ENCODE measurements at places on chromosomes 2 and 18.
A peak's percentile ranks its signal among the peaks of the same experiment; 100 is the strongest.

DNA sequence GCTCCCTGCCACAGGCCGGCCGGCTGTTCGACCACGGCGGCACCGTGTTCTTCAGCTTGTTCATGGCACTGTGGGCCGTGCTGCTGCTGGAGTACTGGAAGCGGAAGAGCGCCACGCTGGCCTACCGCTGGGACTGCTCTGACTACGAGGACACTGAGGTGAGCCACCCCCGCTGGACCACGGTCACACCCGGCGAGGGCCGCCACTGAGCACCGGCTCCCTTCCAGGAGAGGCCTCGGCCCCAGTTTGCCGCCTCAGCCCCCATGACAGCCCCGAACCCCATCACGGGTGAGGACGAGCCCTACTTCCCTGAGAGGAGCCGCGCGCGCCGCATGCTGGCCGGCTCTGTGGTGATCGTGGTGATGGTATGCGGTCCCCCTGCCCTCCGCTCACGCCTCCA lies 20.8 kb downstream of the ANO7 start:
- no peak for DNase-seq

GRCh38 chr2:127624320-127624755 lies 21.6 kb upstream of the GPR17 start:
- DNase-seq, result no peak

- DNase-seq, result no peak
These were observed 6.5 kb upstream of the ZAP70 start for GRCh38 chr2:97706708-97707345.

DNA sequence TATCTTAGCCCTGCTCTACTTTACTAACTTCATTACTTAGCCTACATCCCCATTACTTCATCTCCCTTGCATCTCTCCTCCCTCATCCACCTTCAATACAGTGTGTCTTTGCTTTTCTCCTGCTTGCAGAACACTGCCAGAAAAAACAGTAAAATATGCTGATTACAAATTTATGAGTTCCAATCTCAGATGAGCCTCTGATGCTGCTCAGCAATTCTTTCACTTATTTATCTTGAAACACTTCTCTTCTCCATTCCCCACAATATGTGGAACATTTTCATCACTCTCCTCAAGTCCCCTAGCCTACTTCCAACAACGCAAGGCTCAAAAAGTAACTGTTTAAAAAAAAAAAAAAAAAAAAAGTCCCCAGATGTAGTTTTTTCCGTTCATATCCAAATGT lies 7.1 kb downstream of the VPS54 start:
- DNase-seq, result no peak

- no peak for DNase-seq
These were observed 150.0 kb downstream of the DYSF start for GRCh38 chr2:71603311-71603811.

GRCh38 chr2:120395221-120396012 lies 49.5 kb downstream of the INHBB start:
- no peak for DNase-seq

DNA sequence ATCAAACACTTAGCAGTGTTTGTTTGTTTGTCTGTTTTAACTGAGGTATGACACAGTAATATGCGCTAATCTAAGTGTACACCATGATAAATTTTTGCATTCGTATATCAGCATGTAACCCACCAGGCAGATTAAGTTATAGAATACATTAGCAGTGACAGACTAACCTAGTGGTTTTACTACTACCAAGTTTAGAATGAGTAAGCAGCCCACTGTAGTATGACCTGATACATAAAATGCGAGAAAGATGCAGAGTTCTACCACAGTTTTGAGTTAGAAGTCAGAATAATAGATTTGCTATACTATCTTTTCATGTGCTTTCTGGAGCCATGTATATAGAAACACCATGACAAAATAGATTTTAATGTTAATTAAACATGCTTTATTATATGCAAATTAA lies 19.1 kb upstream of the MAP4K4 start:
- DNase-seq, result no peak

DNA sequence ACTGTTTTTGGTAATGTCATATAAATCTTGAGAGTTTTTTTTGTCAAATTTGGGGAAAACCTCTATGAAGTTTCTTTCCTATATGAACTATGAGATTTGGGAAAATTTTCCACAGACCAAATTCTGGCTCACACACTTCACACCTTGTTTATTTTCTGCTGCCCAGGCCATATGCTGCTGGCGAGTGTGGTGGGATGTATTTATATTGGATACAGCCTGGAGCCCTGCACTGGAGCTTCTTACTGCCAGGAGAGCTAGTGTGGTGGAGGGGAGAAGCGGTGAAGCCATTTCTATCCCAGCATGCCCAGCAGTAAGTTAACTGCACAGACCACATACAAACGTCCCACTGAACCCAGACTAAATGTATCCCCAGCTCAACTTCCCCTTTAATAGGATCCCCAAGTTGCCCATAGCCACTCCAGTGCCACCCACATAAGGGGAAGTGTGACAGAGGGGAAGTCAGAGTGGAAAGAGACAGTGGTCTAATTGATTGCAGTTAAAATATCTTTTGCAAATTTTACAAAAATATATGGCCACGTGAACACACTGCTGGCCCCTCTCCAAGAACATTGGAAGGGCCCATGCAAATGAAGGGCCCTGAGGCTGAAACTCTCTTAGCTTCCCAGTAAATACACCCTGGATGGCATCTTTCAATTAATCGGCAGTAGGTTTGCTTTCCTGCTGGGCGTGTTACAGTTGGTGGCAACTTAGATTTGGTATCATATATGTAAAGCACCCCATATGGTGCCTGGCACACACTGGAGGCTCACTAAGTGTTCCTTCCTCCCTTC lies 146.6 kb upstream of the ITGA6 start:
- peak; percentile 64 for DNase-seq

DNA sequence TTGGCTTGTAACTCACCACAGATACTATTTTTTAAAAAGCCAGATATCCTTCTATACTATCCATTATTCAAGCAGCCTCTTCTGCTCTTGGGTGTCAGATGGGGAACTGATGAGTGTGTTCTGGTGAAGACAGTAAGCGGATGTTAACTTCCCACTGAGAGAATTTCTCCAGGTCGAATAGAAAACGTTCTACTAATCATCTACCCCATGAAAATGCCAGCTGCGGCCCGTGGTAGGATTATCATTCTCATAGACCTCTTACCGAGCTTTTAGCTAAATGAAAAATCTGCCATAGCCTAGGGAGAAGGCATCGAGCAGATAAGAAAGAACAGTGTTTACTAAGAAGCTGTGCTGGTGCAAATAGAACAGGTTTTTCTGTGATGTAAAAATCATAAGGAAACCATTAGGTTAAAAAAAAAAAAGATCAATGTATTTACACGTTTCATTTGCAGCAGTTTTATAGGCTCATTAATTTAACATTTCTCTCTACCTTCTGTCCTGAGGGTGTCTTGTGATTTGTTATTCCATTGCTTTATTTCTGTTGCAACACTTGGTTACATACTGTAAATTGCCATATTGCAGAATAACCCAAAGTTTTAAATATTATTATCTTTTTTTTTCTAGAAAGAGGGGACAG lies 1521.5 kb upstream of the ZEB2 start:
- DNase-seq, result no peak

- no peak for DNase-seq
These were observed 56.2 kb upstream of the RMDN2 start for GRCh38 chr2:37868866-37869265.

DNA sequence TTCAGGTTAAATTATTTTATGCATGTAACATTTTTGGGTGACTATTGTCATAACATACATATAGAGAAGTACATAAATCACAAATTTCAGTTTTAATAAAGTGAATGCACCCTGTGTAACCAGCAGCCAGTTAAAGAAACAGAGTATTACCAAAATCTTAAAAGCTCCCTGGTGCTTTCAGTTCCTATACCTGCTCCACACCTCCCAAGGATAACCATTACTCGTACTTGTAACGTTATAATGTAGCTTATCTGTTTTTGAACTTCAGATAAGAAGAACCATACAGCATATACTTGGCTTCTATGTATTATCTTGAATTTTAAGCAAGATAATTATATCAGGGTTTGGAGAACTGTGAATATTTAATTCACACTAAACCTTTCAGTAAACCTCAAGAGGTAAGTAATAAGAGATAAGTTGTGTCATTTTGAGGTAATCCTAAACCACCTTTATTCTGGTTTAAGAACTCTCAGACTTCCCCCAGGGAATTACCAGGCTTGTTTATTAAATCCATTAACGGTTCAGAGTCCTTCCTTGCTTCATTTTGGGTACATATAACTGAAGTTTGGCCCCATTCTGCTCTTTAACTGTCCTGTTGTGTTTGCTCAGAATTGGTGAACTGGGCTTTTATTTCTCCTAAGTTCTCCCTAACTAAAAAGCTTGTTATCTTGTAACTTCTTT lies 58.6 kb downstream of the LCLAT1 start:
- DNase-seq, result no peak

DNA sequence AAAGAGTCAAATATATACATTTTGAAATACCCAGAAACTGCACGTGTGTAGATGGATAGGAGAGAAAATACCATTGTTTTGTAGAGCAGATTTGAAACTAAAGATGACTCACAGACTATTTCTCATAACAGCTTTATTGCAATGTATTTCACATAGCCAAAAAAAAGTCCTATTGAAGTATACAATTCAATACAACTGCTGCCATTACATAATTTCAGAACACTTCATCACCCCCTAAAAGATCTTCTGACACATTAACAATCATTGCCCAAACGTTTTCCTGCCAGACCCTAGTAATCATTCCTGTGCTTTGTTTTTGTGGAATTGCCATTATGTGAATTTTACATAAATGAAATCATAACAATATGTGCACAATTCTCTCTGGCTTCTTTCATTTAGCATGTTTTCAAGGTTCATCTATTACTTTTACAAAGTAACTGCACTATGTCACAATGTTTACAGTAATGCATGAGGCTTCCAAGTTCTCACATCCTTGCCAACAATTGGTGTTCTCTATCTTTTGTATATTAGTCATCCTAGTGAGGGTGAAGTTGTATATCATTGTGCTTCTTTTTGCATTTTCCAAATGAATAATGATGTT lies 378.6 kb upstream of the CWC22 start:
- DNase-seq, result no peak

DNA sequence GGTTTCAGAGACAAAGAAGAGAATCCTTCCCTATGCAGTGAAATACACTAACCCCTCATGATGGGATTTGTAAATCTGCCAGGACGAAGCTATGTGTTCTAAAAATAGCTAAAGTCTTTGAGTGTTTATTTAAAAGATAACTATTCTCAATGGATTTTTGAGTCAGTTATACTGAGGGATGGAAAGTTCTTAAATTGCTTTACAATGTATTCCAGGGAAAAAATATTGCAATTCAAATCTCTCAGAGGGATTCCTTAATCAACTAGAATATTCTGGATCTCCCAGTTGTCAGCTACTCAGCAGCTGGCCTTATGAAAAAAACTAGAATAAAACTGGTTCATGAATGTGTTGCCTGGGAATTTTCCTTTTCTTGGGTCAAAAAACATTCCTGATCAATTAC lies 312.4 kb downstream of the PLCL1 start:
- DNase-seq, result no peak

- peak; percentile 98 for DNase-seq
These were observed 42.6 kb upstream of the HNRNPA3 start for GRCh38 chr2:177169810-177170514.

GRCh38 chr2:43566461-43566729 lies 29.4 kb downstream of the THADA start:
- DNase-seq, result no peak

DNA sequence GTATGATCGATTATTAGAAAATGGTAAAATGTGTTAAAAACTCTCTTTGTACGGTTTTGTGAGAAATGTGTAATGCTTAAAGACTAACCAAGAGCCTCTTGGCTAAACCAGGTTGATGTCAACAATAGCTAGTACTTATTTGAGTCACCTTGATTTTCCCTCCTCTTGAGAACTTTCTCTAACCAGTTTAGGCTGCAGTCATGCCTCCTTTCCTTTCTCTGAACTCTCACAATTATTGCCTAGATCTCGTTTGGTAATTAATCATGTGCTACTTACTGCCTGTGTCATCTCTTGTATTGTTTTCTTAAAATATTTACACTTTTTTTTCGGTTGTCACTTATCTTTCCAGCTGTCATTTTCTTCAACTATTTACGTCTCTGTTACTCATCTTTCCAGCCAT lies 1.1 kb upstream of the EPC2 start:
- no peak for DNase-seq

GRCh38 chr2:11419781-11420180 lies 46.2 kb downstream of the E2F6 start:
- no peak for DNase-seq

DNA sequence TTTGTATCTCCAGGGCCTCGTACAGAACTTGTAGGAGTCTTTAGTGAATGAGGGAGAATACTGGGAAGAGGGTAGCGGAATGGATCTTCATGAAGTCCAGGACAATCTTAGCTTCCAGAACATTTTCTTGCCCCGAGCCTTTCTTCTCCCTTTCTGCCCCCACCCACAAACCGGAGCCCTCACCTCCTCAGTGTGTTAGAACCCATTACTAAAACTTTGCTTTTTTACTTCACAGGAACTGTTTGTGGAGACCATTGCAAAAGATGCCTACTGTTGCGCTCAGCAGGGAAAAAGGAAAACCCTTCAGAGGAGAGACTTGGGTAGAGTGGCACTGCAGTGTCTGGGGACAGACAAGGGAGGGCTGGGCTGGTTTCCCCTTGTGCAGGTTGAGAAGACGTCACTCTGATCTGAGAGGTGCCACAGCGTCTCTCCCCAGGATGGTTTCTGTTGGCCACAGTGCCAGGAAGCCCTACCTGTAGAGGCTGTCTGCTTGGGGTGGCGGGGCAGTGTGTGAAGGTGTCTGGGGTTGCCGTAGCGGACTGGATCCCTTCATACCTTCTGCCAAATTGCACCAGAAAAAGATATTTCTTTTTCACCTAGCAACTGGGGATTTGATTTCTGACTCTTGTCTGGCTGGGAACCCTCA lies 786 bp downstream of the POLE4 start:
- DNase-seq, result no peak

DNA sequence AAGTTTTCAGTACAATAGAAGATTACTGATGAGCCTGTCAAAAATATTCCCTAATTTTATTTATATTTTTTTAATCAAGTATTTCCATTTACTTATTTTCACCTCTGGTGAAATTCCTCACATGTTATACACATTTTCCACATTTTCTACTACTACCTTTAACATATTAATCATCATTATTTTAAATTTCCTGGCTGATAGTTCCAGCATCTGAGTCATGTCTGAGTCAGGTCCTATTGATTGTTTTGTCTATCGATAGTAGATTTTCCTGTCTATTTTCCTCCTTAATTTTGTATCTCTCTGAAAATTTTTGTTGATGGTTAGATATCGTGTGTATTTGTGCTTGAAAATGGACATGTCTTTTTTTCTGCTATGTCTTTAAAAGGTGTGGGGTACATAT lies 211.8 kb upstream of the DSEL start:
- DNase-seq, result no peak

All from NCI-H526 treated with DMSO at 0.1 percent for 48 hours (cell line).